ENCODE measurements at places on chromosomes 6 and 20. TPM values are rescaled to one million over a fixed set of nuclear protein-coding genes. Genes with fewer than 3 reads are reported as not detected.

The AVP gene
- total RNA-seq, result not detected

GRCh38 chr20:1010659-1011058, 8.5 kb upstream of the RSPO4 start:
- DNase-seq, result no peak

DNA sequence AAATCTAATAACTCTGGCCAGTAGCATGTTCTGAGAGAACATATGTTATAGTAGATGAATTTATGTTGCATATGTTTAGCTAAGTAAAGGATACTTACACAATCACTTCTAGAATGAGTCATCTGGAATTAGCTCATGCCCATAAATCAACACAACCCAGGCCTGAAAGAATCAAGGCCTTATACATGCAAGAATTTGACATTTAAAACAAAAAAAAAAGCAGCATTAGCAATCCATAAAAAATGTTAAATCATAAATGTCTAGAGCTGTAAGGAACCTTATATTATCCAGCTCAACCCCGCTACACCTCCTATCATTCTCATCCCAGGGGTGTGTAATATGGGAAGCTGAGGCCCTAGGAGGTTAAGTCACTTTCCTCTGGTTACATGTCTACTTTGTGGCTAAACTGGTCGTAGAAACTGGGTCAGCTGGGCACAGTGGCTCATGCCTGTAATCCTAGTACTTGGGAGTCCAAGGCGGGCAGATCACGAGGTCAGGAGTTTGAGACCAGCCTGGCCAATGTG, 105.2 kb upstream of the CARMIL1 start:
- DNase-seq, result no peak

GRCh38 chr6:116595247-116595646, 21.0 kb upstream of the RSPH4A start:
- no peak for DNase-seq

DNA sequence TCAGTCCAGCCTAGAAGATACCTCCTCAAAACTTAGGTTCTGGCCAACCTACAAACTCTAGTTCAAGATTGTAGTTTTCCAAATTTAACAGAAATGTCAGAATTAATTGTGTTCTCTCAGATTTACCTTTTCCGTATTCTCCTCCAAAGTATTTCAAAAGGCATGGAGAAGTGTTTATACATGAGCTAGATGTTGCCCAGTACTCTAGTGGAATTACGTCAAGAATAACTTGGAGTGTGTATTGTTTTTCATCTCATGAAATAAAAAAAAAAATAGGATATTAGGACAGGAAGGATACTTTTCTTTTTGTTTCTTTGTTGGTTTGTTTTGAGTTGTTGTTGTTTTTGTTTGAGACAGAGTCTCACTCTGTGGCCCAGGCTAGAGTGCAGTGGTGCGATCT, 32.3 kb upstream of the MARCKS start:
- no peak for DNase-seq

DNA sequence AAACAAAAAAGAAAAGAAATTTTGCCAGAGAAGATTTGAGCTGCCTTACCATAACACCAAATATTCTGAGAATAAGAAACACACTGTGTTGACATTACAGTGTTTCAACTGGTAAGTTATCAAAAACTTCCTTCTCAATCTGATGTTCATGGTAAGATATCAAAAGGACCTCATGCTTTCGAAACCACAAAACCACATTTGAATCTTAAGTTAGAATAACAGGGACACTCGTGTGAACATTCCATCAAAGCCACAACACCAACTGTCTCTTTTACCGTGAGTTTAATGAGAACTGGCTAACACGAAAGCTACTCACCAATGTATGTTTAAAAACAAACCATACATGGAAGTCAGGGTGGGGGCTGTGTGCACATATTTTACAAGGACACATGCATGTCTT, 73.0 kb upstream of the OPRM1 start:
- no peak for DNase-seq

- no peak for DNase-seq
These were observed 129.2 kb upstream of the PCSK2 start for GRCh38 chr20:17097603-17098002.
